ENCODE measurements at places on chromosomes 1 and 21.

- no peak for DNase-seq
Observed at GRCh38 chr1:9960706-9961562, 17.7 kb downstream of the NMNAT1 start.

DNA sequence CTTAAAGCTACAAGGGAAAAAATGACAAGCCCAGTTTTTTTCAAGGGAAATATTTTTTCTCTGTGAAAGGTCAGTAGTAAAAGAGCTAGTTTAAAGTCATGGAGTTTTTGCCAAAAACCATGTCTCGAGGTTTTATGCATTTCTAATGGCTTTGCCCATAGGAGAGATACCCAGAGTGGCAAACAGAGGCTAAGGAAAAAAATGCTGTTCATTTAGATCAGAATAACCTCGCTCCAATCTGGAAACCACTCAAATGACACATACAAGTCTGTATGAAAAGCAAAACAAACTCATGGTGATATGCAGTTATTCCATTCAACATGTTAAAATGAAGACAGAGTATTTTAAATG, 36.9 kb upstream of the EDEM3 start:
- DNase-seq = no peak

DNA sequence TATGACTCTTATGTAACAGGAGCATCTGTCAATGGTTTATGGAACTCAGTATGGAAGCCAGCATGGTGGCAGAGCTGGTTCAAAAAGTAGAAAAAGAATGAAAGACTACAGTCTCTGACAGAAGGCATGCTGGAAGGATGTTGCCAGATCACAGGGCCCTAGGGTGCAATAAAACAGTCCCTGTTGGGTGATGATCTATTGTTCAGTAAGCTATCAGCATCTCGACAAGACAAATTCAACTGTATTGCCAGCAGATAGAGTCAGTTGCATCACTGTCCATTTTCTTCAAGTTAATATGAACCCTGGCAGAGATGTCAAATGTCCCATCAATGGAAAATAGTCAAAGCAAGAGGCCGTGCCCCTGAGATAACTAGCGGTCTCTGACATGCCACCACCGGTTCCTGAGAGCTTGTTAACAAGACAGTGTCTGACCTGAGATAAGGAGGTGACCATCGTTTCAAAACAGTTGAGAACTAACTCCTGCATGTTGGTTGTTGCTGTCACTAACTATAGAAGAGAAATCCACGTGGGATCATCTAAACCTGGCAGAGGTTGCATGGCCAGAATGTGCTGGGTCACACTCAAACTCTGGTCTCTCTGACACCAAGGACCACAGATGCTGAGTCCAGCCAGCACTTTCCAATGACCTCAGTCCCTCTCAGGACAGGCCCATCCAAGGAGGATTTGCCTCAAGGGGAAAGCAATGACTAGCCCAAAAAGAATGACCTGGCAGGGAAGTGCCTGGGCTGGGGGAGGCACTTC, 125.9 kb downstream of the RIPK4 start:
- DNase-seq = no peak

- peak; percentile 56 for DNase-seq
Observed at GRCh38 chr1:27111626-27112573, 43.0 kb downstream of the SLC9A1 start.

- no peak for DNase-seq
Observed at GRCh38 chr1:9338397-9339246, 45.9 kb downstream of the SPSB1 start.

DNA sequence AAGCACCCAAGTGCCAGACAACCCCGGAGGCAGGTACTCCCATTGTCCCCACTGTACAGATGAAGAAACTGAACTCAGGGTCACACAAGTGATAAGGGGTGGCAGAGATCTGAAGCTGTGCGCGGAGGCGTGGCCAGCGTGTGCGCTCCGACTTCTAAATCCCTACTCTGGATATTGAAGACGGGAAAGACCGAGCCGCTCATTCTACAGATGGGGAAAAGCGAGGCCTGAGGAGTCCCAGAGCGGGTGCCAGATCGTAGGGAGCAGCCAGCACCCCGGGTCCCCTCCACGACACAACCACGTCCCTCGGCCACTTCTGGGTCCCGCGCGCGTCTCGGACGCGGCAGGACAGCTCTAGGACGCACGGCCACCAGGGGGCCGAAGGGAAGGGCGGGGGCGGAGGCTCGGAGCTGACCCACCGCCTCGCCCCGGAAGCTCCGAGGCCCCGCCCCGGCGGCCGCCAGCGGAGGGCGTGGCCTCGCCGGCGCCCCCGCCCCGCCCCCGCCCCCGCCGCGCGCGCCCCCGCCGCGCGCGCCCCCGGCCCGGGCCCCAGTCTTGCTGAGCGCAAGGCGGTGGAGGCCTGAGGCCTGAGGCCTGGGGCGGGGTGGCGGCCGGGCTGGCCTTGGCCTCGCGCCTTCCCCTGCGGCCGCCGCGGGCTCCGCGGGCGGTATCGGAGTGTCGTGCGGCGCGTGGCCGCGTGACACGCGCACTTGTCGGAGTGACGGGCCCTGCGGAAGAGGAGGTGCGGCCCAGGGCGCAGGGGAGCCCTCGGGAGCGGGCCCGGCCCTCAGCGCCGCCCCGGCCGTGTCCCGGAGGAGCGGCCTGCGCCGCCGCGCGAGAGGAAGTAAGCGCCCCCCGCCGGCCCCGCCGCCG, at the start of gene H6PD:
Gene H6PD (plus strand): TSS at position 552 of the 873 bp plus-strand sequence. CDS start 10,161 bp downstream, outside the sequence.
- peak; percentile 50 for DNase-seq

GRCh38 chr21:44612029-44612486, at the start of gene KRTAP10-8:
Gene KRTAP10-8 (plus strand): TSS chr21:44612079. CDS start chr21:44612101, 22 bp downstream.
- no peak for DNase-seq

- DNase-seq = no peak
Observed at GRCh38 chr1:89881415-89882058, 60.7 kb downstream of the LRRC8D start.

- DNase-seq = no peak
Observed at GRCh38 chr1:246470585-246470984, 36.5 kb downstream of the SMYD3 start.

DNA sequence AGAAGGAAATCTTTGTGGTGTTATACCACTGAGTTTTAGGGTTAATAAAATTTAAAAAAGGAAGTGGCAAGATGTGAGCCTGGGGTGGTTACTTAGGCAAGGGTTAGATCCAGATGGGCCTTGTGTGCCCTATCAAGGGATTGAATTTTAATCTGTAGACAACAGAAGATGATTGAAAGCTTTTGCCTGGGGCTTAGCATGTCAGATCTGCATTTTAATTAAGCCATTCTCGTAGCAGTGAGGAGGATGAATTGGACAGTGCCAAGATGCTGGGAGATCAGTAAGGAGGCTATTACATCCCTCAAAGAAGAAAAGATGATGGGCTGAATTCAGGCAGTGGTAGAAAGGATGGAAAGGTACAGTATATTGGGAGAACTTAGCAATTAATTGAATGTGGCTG, 42.3 kb downstream of the HMGB4 start:
- DNase-seq = no peak

DNA sequence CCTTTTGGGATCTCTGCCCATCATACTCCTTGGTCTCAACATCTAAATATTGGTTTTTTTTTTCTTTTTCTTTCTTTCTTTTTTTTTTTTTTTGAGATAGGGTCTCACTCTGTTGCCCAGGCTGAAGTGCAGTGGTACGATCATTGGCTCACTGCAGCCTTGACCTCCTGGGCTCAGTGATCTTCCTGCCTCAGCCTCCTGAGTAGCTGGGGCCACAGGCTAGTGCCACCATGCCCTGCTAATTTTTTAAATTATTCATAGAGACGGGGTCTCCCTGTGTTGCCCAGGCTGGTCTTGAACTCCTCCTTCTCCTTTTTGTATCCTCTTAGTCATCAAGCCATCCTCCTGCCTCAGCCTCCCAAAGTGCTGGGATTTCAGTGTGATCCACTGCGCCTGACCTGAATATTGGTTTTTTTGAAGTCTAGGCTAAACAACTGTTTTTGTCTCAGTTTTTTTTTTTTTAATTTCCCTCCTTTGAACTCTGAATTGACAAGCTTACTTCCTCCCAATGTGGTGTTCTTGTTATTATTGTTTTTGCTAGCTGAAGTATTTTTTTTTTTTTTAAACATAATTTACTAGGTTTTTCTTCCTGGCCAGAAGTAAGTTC, 30.9 kb downstream of the MAPKAPK2 start:
- no peak for DNase-seq

- DNase-seq = no peak
Observed at GRCh38 chr1:63824451-63824850, 50.6 kb downstream of the ROR1 start.

DNA sequence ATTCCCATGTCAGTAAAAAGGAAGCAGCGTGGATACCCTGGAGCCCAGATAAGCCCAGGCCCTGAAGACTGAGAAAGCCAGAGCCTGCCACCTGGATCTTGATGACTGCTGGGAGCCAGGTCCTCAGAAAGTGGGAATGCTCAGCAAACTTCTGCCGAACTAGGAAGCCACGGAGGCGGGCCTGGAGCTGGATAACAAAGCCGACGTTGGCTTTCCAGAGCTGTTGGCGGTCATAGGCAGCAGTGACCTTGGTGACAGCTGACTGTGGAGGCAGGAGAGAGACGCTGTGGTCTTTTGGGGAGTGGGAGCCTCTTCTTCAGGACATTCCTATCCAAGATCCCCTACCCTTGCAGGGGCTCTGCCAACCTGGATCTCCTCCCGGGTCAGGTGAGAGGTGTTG, 24.4 kb downstream of the IQGAP3 start:
- DNase-seq = no peak

DNA sequence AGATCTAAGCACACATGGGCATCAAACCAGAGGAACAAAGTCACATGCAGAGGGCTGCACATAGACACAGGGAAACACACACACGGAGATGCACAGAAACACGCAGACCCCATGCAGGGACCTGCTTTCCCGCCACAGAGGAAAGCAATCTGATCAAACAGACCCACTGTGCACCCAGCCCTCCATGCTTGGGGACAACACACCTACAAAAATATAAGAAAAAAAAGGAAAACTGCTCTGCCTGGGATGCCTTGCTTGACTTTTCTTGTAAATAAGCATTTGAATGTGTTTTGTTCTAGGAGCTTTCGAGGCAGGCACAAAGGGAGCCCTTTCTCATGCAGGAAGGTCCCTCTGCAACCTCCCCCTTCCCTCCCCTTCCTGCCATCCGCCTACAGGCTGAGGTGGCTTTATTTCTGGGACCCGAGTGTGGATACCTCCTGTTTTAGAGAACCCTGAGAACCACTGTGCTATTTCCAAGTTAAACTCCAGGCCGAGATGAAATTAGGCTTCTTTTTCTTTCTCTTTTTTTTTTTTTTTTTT, 3.5 kb upstream of the ICMT start:
- DNase-seq = no peak

GRCh38 chr1:14599800-14600199, 1.3 kb downstream of the KAZN start:
- no peak for DNase-seq

DNA sequence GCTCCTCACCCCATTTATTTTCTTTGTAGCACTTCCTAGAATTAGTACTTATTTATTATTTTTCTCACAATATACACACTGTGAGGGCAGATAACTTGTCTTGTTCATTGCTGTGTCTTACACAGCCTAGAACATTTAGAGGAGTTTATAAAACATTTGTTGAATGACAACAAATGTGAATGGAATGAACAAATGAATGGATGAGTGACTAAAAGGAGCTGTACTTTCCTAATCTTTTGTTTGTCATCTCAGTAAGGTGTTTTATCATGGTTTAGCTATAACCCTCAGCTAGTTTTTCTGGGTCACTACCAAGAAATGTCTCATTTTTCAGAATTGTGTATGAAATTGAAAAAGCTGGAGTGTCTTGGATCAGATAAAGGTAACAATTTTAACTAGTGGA, 239.3 kb upstream of the KCNK2 start:
- DNase-seq = no peak

GRCh38 chr1:5904551-5904950, 87.7 kb downstream of the NPHP4 start:
- DNase-seq = no peak

DNA sequence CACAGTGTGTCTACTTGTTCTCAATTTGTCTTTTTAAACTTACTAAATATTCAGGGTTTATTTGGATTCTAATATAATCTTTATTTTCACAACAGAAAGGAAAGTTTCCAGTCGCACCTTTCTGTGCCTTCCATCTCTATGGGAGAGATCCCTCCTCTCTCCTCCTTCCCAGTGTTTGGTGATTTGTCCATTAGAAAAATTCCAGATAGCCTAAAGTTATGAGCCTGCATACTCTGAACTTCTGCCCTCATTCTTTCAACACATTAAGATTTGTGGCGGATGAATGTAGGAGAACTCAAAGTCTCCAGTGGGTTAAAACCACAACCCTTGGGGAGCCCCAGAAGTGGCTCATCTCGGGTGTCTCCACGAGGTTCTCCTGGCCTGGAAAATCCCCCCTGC, 3.6 kb downstream of the NHLH2 start:
- DNase-seq = no peak

DNA sequence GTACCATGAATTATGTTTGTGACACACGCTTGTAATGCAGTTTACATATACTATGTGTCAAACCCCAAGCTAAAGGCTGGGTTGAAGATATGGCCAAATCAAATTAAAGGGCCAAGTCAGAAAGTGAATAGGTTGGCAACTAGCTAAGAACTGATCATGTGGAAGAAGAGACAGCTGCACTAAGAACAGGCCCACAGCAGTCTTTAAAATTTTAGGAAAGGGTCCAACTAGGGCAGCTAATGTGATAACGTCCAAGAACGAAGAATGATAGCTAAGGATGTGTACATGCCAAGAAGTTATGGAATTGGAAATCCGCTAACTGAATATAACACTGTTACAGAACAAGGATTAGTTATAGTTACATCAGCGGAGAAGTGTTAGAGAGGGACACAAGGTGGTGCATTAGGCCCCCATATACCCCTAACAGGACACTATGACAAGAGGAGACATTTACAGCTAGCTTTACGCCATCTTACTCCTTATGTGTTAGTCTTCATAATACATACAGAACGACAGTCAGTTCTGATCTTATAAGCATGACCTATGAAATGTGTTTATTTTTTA, 6.5 kb upstream of the RNF2 start:
- no peak for DNase-seq

DNA sequence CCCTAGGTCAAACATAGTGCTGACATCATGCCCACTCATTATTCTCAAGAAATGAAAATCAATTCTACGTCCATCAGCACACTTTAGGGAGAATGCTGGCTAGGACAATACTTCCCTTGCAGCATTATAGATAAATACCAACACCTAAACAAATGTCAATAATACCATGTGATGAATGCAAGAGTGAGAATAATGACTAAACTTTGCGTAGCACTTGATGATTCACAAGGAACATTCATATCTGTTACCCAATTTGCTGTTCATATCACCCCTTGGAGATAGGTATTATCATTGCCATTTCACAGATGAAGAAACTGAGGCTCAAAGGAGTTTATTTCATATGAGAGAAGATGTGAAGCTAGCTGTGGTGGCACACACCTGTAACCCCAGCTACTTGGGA, 24.8 kb upstream of the EPS15 start:
- DNase-seq = no peak

All from stimulated activated CD4-positive, alpha-beta T cell treated with anti-CD3 and anti-CD28 coated beads, TNF-alpha, amount 100 ng/mL, for 4 hours (primary cell).